ENCODE measurements at places on chromosomes 7 and 10. TPM values are rescaled to one million over a fixed set of nuclear protein-coding genes. Genes with fewer than 3 reads are reported as not detected.

Gene CHCHD2
- total RNA-seq: 237 TPM

Gene PPP1R17
- not detected for total RNA-seq

Gene SPDYE1
- not detected for total RNA-seq

DNA sequence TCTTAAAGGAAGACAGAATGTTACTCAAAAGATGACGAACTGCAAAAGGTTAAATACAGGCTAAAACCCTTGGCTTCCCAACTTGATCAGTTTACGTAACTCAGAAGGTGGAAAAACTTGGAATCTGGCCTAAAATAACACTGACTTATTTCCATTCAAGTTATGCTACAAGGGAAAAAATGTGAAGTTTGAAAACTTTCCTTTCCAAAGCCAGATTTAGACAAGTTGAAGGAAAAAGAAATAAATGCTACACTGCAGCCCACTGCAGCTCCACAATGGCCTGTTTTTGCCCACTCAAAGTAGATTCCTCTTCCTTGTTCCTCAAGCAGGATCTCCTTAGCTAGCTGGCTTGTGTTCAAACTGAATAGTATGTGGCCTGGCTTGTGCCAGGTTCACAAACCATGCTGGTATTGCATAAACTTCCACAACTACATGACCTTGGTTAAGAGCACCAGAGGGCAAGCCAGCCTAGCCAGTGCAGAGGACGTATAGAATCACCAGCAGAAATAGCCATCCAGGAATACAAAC lies 166.2 kb downstream of the CPEB3 start:
- no peak for DNase-seq
- peak overlapping the region; percentile 72 for H3K27ac ChIP-seq
- H3K36me3 ChIP-seq: no peaks in the 10 kb centered on the region
- H3K27me3 ChIP-seq: no peaks in the 10 kb centered on the region

- DNase-seq: no peak
- peak overlapping the region; percentile 57 for H3K27ac ChIP-seq
- peaks cover 5% of the 10 kb centered on the region for H3K27me3 ChIP-seq
- H3K4me3 ChIP-seq: no peak overlapping the region
- H3K4me1 ChIP-seq: peaks cover 12% of the 10 kb centered on the region
Observed at GRCh38 chr10:102384606-102385429, 10.7 kb upstream of the NFKB2 start.

DNA sequence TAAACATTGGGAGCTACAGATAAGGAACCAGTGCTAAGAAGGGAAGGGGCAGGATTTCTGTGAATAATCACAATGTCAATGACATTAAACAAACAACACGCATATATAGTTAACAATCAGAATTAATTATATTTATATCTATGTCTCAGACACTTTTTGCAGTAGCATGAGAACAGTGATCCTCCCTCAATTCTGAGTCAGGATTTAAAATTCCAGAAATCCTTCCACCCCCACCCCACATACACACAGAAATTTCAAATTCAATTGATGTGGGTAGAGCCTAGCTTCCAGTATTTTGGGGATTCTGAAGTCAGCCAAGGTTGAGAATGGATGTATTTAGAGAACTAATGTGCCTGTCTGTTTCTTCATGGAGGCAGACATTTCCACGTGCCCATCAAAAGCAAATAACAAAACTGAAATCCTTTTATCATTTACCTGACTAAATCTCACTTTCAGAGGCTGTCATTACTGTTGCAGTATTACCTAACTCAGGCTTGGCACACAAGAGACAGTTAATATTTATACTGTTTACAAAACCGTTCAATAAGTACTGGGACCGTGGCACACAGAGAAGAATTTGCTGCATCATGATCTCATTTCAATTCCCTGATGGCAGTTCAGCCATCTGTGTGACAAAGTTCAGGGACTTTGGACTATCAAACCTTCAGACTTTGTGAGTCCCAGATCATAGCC lies 116.6 kb upstream of the PALS2 start:
- H3K4me1 ChIP-seq: no peaks in the 10 kb centered on the region
- H3K4me3 ChIP-seq: no peak overlapping the region
- H3K27me3 ChIP-seq: peaks cover 25% of the 10 kb centered on the region
- no peak for DNase-seq
- H3K27ac ChIP-seq: no peak overlapping the region

All from osteocyte (in vitro differentiated cells).